ENCODE measurements at places on chromosomes 5 and 9. TPM values are rescaled to one million over a fixed set of nuclear protein-coding genes. Genes with fewer than 3 reads are reported as not detected.

- no peak for DNase-seq
Measured at GRCh38 chr5:173238312-173239232, 3.6 kb upstream of the NKX2-5 start.

GRCh38 chr5:1181451-1182359, 19.7 kb upstream of the SLC6A19 start:
- peak; percentile 74 for DNase-seq

DNA sequence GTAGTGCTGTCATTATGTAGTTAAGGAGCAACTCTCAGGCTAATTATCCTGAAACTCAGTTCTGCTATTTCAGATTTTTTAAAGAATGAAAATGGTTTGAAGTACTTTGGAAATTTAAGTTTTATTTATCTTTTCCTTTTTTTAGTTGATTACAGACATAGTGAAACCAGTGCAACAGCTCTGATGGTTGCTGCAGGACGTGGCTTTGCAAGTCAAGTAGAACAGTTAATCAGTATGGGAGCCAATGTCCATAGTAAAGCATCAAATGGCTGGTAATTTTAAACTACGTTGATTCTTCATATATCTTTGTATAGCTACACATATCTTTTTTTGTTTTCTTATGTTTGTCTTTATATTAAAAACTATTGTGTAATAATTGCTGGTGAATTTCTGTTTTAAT, 34.9 kb downstream of the YTHDC2 start:
- no peak for DNase-seq

- DNase-seq, result no peak
Measured at GRCh38 chr9:85162822-85163221, 493.3 kb downstream of the NTRK2 start.

DNA sequence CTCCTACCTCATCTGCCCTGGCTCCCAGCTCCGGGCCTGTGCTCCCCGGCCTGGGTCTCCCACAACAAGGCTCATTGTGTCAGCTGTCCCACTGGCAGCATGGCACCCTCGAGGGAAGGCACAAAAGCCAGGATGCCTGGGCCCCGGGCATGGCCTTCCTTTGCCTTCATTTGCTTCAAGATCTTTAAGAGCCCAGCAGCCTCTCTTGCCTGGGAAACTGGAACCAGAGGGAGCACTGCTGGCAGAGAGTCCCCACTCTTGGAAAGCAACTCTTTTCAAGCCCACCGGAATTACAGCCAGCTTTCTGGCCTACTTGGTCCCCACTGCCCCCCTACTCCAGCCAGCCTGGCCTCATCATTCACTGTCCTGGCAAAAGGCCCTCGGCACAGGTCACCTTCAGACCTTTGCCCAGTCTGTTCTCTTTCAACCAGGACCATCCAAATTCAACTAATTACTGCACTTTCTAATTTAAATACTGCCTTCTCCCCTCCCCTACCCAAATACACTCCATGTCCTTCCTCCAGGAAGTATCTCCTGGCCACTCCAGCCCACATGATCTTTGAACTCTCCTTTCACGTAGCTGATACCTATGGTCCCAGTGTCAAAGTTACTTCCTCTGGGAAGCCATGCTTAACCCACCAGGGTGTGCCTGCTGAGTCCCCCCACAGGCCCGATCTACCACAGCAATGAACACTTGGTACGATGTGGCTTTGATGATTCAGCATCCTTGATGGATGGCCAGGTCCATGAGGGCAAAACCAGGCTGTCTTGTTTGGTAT, 8.9 kb downstream of the ZER1 start:
- DNase-seq, result no peak

- peak; percentile 51 for DNase-seq
Measured at GRCh38 chr9:131405428-131405827, 11.5 kb downstream of the PRRC2B start.

DNA sequence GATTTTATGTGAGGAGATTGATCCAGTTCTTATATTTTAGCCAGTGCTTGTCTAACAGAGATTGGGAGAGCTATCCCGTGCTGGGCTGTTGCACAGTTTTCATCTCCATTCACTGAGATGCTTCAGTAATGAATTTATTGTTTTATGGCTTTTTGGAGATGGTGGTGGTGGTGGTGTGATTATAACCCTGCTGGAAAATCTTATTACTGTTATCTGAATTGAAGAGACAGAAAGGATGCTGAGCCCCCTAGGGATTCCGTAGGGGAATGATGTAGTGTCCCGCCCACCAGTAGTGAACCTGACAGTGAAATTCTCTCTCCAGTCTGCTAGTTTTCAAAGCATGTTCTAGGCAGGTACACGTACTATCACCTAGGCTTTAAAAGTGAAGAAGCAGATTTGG, 1.9 kb downstream of the RAI14 start:
- DNase-seq, result no peak

MYO10 gene
- 19.8 TPM for total RNA-seq

LCN6 gene
- total RNA-seq, result 17.4 TPM

WDR31 gene
- 2.1 TPM for total RNA-seq

Measured in aorta (tissue), 5 donors.